ENCODE measurements at places on chromosomes 16 and 17.

DNA sequence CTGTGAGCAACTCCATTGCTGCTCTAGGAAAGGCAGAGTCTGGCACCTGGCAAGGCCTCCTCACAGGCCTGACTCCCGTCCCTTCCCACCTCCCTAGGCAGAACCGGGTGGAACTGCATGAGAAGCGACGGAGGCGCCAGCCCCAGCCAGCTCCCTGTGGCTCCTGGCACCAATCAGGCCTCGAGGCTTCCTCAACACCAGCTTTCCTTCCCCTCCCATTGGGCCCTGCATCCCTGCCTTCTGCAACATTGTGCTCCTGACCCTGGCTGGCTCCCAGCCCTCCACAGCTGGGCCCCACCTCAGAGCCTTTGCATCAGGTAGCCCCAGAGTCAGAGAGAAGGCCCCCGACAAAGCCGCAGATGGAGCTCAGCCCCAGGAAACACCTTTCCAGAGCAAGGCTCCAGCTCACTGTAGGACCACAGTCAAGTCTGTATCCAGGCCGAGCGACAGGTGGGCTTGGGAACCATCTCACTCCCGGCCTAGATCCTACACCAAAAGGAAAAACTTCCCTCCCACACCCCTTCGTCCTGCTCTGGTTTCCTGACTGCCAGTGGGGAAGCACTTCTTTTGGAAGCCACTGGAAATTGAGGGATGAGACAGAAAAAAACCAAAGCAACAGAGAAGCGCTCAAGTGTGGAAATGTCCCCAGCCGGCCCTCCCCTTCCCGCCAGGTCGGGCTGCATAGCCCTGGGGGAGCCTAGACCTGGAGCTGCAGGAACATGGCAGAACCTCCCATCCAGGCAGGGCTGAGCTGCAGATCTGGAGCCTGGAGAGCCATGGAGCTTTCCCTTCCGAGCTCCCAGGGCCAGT, 31.0 kb downstream of the LRRC75A start:
- no peak for DNase-seq

GRCh38 chr16:29745121-29745852, 503 bp downstream of the C16orf54 start:
- DNase-seq = no peak

- no peak for DNase-seq
Observed at GRCh38 chr17:59107306-59107670, 608 bp upstream of the TRIM37 start.

DNA sequence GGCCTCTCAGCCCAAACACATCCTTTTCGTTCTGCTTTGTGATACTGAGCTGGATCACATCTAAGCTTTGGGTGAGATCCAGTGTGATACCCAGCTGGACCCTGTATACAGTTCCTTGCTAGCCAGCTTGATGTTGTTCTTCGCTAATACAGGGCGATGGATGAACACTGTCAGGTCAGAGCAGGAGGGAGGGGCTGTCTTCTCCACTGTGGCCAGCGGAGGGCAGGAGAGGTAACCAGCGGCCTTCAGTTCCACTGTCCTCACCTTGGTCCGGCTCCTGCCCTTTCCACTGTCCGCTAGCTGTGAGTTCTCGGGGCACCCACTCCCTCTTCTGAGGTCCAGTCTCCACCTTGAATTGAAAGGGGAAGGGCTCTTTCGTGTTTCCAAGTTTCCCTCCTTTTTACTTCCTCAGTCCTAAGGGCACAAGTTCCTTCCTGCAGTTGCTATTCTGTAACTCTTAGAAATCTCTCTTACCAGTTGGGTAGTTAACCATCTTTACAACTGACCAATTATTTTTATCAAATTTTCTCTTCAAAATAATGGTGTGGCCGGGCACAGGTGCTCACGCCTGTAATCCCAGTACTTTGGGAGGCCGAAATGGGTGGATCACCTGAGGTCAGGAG, 3.0 kb upstream of the ZNF213 start:
- DNase-seq = no peak

- no peak for DNase-seq
Observed at GRCh38 chr16:22250522-22250921, 44.4 kb downstream of the EEF2K start.

DNA sequence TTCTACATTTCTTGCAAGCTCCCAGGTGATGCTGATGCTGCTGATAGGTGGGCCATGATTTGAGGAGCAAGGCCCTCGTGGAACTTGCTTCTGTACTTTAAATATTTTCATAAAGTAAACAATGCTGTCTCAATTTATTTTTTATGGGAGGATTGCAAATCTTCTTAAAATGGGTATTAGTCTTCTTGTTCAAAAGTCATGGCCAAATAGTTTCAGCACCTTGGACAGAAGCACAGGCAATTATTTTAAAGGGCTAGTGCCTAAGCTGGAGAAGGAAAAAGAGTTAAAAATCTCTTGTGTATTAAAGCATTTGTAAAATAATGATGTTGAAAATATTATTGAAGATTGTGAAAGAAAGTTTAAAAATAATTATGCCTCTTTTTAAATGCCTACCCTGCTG, 50.5 kb downstream of the GPR139 start:
- peak; percentile 1 for DNase-seq

- DNase-seq = no peak
Observed at GRCh38 chr17:51646539-51646938, 386.2 kb downstream of the UTP18 start.

DNA sequence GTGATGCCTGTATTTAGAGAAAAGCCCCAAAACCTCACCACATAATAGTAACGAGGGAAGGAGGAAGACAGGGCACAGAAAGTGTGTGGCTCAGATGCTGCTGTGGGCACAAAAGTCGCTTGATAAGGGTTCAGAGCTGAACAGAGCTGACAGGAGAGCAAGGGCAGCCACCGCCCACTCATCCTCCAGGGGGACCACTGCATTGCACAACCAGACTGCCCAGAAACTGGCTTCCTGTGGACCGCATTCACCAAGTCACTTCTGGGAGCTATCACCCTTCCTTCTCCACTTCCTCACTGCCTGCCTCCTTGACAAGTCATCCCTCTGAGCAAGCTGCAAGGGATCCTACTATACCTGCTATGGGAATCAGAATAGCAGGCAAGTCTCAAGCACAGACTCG, 512.4 kb upstream of the CDH11 start:
- DNase-seq = peak; percentile 6

- no peak for DNase-seq
Observed at GRCh38 chr17:47866941-47867340, 16.0 kb upstream of the SP6 start.

All from HT1080 (cell line).